GM12864 (cell line): ENCODE measurements at places on chromosomes 7 and 10.

DNA sequence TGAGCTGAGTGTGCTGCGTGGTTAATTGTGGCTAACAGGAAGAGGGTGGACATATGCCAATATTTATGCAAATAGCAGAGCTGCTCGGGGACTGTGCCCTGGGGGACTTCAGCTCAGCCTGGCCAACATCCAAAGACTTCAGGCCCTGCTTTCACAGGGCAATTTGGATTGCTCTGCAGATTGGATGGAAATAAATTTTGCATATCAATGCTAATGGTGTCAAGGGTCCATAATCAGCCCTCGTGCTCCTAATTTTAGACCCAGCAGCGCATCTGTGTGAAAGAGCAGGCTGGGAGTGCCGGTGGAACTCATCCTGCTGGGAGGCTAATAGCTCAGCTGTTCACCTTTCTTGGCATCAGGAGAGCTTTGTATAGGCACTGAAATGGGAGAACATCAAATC, 270.1 kb downstream of the TCERG1L start:
- DNase-seq, result no peak

DNA sequence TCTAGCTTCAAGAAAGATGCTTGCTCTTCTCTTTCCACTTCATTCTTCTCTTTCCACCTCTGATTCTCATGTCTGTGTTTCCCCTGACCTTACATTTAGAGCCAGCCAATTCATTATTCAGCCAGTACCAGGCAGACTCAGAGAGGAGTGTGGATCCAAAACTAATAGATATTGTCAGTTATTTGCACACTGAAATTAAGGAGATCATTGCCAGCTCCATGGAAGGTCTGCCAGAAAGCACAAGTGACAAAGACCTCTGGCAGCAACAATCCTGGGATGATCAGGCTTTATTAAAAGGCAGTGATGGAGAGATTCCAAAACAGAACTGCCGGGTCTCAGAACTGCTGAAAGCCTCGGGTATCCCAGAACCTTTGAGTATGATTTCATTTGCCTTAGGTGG, 749.4 kb downstream of the XPNPEP1 start:
- no peak for DNase-seq

GRCh38 chr10:126049759-126050700, 153.7 kb downstream of the FANK1 start:
- DNase-seq, result no peak

GRCh38 chr10:31318854-31319601, at the start of gene ZEB1:
ZEB1 (plus strand) TSS chr10:31319216; CDS start chr10:31319235, 19 bp downstream.
- DNase-seq, result peak; percentile 96

DNA sequence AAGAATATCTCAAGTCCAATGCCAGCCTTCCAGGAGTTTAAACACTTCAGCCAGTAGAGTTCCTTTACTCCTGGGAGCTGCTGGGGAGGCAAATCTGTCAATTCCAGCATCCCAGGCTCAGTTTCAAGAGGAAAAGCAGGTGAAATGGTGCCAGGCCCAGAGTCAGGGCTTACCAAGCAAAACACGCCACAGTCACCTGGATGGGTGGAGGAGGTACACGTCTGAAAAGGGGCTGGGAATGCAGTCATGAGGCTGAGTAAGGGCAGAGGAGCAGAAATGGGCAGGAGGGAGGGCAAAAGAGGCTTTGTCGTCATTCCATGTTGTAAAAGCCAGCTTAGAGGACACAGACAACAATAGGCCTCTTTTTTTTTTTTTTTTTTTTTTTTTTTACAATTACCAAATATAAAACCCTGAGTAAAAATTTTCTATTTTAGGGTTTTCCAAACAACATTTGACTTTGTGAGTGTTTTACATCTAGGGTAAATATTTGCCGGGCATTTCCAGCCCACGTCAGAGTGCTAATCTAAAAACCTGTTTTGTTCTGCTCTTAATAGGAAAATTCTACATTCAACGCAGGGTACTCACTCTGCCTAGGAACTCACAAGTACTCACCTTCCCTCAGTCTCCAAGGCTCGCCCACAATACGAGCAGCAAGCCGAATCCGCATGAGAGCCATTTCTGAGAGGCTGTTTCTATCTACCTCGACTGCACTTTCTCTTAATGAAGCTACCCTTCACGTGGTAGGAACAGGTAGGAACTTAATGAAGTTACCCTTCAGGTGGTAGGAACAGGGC, 21.2 kb downstream of the GFRA1 start:
- DNase-seq, result no peak

DNA sequence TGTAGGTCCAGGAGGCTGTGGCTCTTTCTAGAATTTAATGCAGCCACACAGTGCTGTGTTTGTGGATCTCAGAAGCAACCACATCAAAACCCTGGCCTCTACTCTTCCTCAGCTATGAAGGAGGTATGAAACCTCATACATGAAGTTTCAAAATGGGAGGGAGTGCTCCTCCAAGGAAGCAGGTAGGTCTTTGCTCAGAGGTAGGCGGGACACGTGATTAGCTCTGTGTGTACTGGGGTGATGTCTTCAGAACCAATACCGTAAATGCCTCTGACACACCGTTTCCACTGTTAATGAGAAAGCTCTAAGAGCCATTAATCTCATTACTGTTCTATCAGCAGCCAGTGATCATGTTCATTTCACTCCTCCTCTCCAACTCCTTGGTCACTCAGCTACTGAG, 126.1 kb downstream of the PLXNA4 start:
- no peak for DNase-seq

- peak; percentile 49 for DNase-seq
Observed at GRCh38 chr10:73413108-73413527, 740 bp downstream of the ANXA7 start.

DNA sequence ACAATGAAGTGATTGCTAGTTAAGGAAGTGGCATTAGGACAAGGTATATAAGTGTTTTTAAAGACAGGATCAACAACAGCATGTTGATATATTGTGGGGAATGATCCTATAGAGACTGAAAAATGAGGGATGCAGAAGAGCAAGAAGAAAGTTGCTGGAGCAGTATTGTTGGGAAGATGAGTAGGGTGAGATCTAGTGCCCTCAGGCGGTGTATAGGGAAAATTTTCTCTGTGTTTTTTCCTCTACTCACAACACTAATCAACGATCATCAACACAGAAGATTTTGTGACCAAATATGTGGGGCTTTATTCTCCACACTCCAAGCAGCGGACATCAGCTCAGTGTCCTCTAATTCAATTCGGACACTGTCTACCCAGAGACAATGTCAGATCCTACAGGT, 9.6 kb upstream of the PTTG1IP2 start:
- DNase-seq, result no peak

- DNase-seq, result no peak
Observed at GRCh38 chr10:19194866-19195265, 146.3 kb downstream of the MALRD1 start.

DNA sequence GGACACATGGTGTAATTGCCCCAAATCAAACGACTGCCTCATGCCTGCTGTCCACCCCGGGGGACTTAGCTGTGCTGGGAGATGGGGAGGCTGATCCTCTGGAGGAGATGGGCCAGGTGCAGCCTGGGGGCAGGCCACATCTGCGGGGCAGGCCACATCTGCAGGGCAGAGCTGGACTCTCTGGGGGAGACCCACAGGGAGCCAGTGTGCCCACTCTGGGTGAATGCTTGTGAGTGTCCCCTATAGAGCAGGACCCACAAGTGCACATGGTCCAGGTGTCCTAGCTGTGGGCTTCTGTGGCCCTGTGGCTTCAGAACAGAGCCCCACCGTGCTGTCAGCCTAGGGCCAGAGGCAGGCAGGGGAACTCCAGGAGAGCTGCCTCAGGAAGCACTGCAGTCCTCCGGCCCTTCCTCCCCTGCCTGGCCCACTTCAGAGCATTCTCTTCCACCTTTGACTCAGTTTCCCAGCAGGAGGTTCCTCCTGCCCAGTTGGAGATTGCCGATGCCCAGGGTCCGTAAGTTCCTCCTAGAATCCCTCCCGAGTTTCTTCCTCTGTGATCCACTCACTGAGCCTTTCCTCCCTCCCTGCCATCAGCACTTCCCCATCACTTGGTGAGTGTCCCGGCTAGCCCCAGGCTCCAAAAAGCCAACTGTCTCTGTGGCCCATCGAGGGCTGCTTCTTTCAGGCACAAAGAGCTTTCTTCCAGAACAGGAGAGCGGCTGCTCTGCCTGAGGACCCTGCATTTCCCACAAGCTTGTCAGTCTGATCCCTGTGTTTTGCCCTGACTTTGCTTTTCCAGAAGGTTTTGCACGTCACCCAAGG, 50.3 kb downstream of the ADCYAP1R1 start:
- no peak for DNase-seq

DNA sequence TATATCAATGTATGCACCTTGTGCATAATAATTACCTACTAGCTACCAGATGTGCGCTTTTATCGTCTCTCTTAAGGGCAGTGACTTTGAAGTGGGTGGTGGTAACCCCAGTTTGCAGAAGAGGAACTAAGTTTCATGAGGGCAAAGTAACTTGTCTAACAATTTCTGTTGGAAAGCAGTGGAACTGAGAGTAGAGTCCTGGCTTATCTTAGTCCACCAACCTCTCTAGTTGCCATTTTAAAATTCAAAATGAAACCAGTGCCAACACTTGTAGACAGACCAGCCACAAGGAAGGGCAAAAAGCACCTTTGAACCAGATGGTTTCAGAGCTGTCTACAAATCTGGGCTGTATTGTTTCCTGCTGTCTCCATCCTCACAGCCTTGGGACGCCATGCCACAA, 32.0 kb upstream of the RBM20 start:
- DNase-seq, result no peak

DNA sequence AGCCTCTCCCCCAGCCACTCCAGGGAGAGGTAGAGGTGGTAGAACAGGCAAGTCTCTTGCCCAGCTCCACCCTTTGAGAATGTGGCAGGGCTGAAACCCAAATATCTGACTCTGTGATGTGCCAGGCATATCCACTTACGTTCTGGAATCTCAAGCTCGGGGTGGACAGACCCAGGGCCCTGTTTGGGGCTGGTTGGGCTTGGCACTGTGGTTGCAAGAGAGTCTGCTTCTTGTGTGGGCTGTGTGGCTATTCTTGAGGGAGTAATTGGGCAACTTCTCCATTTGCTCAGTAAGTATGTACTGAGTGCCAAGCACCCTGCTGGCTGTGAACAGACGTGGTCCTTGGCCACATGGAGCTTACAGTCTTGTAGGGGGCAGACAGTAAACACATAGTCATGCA, 4.7 kb downstream of the UBTD1 start:
- DNase-seq, result no peak

DNA sequence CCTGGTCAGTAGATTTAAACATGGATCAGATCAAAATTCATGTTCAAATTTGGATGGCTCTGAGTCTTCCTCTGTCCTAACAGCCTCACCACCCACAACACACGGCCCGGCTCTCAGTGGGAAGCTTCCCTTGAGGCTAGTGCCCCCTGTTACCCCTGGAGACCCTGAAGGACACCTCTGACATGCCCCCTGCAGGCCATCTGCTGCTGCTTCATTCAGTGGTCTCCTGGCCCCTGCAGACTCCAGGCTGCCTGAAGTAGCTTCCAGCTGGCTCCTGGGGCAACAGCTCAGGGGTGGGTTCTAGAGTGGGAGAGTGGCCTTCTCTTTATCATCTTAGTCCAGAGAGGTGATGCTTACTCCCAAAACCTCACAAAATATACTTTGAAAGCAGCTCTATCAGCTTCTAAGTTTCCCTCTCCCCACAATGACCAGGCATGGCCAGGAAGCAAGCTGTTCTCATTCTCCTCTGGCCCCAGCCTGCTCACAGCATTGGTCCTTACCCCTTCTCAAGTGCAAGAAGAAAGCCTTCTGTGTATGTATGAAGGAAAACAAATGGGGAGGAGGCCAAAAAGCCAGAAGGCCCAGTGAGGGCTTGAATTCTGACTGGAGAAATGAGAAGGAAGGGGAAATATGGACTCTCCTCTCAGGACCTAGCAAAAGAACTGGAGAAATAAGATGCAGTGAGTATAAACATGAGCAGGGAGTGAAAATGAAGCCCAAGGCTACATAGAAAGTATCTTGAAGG, 189.6 kb upstream of the INHBA start:
- DNase-seq, result no peak

- DNase-seq, result no peak
Observed at GRCh38 chr10:60549686-60550085, 160.0 kb upstream of the ANK3 start.

GRCh38 chr7:94700926-94701554, 45.1 kb upstream of the SGCE start:
- no peak for DNase-seq

DNA sequence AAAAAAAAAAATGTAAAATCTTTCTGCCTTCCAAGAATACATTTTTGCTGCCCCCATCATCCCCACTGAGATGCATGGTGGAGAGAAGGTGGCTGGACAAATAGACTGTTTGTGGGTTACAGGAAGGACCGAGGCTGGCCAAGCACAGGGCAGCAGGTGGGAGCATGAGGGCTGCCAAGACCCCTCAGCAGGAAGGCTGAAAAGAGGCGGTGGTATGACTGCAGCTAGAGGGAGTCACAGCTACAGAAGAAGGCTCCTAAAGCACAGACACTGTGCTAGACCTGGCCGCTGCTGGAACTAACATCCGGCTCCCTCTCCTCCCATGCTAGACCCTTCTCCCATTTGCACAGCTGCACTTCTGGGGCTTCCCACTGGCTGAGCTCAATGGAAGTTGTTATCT, 289.6 kb downstream of the TCERG1L start:
- DNase-seq, result no peak

DNA sequence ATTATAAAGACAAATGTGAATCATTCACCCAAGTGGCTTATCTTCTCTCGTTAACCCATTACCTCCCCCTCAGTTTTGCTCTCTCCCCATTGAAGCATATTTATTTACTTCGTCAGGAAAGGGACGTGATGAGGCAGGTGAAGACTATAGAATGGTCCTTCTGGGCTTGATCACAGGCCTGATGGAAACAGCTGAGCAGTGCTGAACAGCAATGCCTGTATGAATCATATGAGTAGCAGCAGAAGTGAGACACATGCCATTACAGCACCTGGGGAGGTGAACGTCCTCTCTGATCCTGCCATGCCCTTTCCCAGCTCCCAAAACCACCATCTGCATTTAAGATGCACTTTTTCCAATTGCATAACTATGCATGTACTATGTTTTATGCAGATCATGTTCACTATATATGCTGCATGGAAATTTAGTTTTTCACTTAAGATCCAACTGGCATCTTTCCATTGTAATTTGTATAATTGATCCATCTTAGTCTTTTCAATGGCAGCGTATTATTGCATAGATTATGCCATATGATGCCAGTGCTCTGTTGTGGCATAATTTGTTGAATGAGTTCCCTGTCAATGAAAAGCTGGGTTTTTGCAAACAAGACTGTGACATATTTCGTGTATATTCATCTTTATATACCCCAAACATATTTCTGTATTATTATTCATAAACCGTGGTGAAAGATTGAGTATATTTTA, 105.3 kb downstream of the CXCL12 start:
- no peak for DNase-seq

DNA sequence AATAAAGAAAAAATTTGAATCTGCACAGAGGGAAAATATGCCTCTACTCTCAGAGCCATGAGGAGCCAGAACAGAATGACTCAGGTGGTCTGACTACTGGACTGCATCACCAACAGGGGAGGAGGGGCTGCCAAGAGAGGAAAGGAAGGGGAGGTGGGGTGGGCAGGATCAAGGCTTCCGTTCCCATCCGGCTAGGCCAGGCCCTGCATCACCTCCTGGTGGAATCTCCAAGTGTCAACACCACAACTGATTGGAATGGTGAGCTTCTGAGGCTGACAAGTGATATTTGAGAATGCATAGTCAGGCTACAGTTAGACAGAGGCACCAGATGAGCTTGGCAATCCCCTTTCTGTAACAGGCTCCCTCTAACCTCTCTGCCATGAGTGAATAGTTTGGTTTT, 10.4 kb upstream of the GPR26 start:
- DNase-seq, result no peak

- no peak for DNase-seq
Observed at GRCh38 chr7:129721068-129721467, 109.5 kb downstream of the NRF1 start.

GRCh38 chr7:149330914-149331567, 69.0 kb downstream of the ZNF783 start:
- DNase-seq, result no peak
